ENCODE measurements at places on chromosomes 6 and 20.

- no peak for DNase-seq
Measured at GRCh38 chr6:112591329-112591728, 244.2 kb downstream of the RFPL4B start.

DNA sequence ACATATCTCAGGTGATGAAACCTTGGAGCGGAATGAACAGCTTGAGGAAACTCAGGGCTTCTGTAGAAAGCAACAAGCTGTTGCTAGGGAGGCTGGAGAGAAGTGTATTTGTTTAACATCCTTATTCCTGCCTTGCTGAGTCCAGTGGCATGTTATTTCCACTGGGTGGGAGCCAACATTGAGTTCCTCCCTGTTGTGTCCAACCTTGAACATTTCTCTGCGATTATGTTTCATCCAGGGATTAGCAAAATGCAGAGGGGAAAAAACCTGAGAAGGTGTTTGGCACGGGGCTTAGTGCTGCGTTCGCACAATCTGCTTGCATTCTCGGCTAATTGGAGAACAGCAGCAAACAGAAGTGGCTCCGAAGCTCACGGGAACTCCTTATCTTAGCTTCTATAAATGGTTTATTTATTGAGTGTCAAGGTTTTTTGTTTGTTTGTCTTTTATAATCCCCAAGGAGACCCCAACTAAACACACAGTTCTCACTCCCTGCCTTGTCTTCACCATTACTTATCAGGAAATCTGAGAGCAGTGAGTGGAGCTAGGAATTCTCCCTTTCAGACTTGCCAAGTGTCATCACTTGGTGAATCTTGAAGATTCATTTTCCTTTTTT, 412.8 kb downstream of the CDC5L start:
- DNase-seq, result no peak

DNA sequence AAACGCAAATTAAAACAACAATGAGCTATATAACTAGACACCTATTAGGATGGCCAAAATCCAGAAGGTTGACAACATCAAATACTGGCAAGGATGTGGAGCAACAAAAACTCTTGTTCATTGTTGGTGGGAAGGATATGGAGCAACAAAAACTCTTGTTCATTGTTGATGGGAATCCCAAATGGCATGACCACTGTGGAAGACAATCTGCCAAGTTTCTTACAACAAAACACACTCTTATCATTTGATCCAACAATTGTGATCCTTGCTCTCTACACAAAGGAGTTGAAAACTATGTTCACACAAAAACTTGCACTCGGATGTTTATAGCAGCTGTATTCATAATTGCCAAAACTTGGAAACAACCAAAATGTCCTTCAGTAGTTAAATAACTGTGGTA, 61.8 kb upstream of the LAMA2 start:
- DNase-seq, result no peak

- peak; percentile 27 for DNase-seq
Measured at GRCh38 chr20:25237610-25238318, 10.1 kb upstream of the PYGB start.

GRCh38 chr20:47708140-47708807, 77.0 kb downstream of the SULF2 start:
- DNase-seq, result no peak

GRCh38 chr6:151240036-151240685, 394 bp downstream of the AKAP12 start:
- DNase-seq, result no peak

- DNase-seq, result no peak
Measured at GRCh38 chr6:149014631-149015534, 268.1 kb downstream of the UST start.

- no peak for DNase-seq
Measured at GRCh38 chr20:63751471-63752271, 12.1 kb downstream of the SLC2A4RG start.

- no peak for DNase-seq
Measured at GRCh38 chr6:115899730-115900282, 160.9 kb downstream of the FRK start.

DNA sequence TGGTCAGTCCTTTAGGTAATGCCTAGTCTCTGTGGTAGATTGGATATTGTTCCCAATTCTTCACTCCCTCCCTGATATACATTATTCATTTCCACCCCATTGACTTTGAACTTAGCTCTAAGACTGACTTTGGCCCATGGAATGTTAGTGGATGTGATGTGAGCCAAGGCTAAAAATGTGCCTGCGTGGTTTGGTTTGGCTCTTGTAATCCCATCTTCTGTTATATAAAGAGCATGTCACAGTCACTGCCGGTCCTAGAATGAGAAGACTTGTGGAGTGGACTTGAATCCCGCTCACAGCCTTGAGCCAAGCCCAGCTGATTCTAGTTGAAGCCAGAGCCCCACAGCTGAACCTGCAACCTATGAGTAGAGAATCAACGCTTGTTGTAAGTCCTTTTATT, 23.6 kb upstream of the DNAAF9 start:
- DNase-seq, result no peak

- DNase-seq, result no peak
Measured at GRCh38 chr6:111828809-111829208, 44.4 kb downstream of the FYN start.

GRCh38 chr20:62197311-62197710, 14.5 kb downstream of the MTG2 start:
- DNase-seq, result no peak

DNA sequence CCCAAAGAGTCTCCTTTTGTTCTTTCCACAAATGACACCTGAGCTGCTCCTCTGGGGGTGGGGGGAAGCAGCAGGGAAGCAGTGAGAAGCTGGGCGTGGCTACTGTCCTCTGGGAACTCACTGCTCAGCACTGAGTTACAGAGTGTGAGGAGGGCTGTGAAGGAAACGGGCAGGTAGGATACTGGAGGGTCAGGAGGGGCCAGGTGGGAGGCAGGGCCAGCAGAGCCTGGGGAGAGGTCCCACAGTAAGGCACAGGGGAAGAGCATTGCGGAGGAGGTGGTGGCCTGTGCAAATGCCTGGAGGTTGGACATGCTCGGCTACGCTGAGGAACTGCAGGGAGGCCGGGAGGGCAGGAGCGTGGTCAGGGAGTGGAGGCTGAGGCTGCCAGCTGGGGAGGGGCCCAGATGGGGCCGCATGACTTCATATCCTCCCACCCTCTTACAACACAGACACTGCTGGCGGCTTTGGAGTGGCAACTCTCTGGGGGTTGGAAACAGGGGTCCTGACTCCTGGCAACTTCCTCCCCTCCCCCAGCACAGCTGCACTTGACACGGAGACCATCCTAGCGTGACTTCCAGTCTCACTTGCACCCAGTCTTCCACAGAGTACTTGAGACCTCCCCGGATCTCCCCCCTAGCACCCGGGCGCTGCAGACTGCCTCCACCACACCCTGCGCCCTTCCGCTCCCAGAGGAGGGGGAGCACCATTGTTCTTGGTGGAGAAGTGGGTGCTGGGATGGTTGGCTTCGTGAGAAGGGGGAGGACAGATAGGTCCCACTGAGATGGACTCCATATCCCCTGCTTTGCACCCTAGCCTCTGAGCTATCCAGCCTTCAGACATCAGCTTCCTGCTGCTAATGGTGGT, 34.2 kb downstream of the RBM38 start:
- DNase-seq, result no peak

DNA sequence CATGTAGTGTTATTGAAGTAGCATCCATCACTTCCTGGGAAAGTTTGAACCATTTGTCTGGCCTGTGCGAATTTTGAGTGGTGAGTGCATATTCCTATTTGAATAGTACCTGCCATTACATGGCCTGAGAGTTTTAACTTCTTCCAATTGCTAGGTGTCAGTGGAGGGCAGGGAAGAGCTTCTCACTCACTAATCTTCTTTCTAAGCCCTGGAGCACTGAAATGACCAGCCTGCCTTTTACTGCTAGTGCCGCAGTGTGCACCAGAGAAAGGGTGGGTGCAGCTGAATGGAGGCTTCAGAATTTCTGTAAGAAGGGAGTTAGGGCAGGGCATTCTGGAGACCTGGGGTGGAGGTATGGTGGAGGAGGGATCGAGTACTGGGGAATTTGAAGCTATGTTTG, 45.5 kb downstream of the RNF144B start:
- no peak for DNase-seq

- no peak for DNase-seq
Measured at GRCh38 chr6:78942446-78942845, 75.1 kb downstream of the IRAK1BP1 start.

GRCh38 chr6:69780585-69781178, 16.1 kb downstream of the LMBRD1 start:
- DNase-seq, result no peak

- no peak for DNase-seq
Measured at GRCh38 chr6:54156650-54157250, 45.5 kb downstream of the MLIP start.
